ENCODE measurements at places on chromosomes 5 and 9.
A peak's percentile ranks its signal among the peaks of the same experiment; 100 is the strongest.

DNA sequence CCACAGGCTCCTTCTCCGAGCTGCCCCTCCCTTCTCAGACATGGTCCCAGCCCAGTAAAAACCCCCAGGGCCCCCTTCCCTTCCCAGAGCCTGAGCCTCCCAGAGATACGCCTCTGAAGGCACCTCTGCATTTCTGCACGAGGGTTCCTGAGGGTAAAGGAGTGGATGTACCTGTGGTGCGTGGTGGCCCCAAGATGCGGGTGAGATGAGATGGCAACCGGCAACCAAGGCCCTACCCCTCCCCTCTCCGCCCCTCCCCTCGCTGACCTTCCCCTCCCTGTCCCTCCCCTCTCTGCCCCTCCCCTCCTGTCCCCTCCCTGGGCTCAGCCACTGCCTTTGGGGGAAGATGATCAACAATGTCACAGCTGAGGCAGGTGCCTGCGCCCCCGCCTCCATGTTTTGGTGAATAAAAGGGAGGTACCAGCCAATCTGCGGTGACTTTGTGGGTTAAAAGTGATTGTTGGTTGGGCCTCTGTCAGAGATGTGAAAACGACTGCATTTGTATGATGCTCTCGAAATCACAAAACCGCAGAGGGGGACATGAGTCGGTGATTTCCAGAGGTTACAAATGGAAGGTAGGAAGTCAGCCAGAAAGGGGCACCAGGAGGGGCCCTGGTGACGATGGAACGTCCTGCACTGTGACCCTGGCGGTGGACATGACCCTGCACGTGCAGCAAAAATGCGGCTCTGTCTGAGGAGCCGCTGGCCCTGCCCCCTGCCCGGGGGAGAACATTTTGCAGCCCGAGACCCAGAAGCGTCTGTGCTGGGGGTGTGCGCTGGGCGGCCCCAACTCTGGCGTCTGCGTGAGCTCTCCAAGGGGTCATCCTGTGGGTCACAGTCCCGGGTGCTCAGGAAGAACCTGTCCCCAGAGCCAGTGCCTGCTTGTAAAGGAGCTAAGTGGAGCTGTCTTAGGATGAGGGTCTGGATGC is 3.7 kb downstream of the LCN9 start:
- DNase-seq, result no peak

DNA sequence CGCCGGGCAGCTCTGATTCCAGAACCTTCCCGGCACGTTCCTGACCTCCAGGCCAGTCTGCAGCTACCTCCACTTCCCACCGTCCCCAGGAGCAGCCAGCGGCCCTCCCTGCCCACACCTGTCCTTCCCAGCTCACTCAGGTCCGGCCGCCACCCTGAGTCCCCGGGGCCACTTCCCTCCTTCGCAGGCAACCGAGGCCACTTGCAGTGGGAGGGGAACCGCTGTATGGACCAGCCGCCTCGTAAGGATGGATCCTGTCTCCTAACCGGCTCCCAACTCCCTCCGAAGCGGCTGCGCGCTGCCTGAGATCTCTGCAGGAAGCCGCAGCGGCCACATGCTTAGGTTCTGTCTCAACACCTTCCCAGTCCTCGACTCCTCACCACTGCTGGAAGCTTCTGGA is 7.5 kb downstream of the TMEM250 start:
- DNase-seq, result peak; percentile 42

DNA sequence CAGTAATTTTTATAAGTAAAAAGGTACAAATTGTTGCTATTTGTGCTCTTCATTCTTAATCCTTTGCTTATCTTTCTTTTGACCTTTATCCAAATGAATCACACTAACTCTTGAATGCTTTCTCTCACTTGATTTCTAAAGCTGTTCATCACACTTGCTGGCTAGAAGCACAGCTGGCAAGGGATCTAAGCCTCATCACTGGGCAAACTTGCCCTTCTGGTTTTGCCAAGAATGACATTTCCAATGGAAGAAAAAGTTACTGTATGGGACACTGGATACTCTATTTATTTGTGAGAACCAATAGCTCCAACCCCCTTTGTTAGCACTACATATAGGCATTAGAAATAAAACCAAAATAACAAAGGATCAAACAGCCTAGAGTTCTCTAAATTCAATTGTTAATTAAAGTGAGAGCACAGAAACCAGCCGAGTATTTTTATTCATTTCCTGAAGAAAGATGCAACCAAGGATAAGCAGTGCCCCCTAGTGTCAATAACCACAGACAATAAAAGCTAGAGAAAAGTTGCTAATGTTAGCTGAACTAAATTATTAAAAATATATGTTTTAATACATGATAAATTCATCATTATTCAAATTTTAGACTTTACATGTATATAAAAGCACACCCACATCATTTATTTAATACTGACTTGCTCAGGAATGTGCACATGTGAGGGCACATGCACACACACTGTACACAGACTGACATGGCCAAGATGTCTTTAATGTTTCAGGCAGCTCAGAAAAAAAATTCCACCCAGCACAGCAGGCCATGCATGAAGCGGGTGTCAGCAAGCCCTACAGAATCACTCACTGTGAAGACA is 59.8 kb upstream of the POU5F2 start:
- no peak for DNase-seq

DNA sequence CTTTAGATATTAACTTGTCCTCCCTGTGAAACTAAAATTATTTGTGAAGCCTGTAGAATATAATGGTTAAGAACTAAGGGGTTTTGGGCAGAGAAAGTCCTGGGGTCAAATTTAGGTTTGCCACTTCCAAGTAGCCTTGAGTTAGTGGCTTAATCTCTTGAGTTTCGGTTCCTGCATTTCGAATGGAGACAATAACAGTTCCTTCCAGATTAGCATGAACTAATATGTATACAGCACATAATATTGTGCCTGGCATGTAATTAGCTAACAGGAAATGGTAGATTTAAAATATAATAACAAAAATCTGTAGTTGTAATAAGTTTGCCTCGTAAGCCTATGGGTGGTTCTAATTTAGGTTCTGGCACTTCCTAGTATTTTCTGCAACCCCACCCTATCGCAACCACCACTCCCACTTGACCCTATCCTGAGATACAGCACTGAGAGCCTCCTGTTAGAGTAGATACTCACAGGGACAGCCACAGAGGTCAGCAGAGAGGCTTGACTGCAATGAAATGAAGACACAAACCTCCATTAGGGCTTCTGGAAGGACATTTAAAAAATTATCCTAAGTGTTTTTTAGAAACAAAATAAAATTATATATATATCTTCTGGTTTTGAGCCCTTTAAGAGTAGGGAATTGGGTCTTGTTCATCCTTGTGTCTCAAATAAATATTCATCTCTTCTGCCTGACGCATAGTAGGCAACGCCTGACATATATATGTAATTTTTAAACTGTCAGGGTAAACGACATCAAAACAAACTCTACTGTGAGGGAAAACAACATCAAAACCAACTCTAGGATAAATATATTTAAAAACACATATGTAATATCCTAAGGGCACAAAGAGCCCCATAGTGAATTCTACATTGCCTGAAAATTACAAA is 8.5 kb downstream of the SPINK9 start:
- DNase-seq, result no peak

DNA sequence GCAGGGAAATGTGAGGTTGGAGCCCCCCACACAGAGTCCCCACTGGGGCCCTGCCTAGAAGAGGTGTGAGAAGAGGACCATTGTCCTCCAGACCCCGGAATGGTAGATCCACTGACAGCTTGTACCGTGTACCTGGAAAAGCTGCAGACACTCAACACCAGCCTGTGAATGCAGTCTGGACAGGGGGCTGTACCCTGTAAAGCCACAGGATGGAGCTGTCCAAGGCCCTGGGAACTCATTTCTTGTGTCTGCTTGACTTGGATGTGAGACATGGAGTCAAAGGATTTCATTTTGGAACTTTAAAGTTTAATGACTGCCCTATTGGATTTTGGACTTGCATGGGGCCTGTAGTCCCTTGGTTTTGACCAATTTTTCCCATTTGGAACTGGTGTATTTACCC is 535.0 kb upstream of the MEF2C start:
- DNase-seq, result no peak

DNA sequence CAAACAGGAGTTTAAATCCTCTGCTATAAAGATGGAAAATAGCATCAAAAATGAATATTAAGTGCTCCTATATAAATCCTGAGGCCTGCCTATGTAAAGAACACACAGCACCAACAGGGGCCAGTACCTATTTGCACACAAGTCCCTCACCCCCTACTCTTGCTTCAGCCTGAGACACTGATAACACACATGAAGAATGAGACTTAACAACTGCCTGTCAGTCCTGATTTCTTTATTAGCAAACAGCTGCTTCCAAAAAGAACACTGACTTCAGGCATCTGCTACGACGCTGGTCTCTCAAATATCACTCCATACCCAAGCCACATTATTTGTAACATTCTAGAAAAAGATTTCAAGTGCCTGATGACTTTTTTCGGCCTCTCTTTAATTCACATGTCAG is 55.5 kb downstream of the MYO10 start:
- no peak for DNase-seq

DNA sequence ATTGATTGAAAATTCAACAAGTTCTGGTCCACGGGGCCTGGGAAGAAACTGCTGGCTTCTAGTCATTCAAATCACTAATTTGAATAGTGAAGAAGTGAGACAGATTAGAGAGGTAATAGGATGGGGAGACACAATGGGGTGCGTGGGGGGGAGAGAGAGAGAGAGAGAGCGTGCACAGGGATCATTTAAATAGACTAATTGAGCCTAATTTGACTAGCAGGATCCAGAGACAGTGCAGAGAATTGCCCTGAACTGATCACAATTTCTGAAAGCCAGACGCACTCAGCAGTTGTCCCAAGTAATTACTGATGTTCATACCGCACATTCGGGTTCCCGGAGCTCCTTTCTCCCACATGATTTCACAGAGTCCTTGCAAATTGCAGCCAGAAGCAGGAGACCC is 50.3 kb upstream of the C5orf58 start:
- DNase-seq, result no peak

DNA sequence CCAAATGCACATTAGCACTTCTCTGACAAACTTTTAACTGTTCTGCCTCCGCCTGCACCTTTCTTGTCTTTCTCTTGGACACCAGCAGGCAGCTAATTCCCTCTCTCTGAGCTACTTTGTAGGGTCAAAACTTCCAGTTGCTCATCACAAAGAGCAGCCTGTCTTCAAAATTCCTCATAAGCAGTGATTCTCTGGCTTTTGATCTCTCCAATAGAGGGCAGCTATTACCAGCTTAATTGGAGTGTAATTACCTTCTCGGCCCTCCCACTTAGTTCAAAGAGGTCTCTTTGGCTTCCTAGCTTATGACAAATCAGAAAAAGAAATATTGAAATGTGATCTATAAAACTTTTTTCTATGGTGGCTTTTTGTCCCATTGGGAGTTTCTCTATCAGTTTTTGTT is 43.6 kb upstream of the RAD23B start:
- no peak for DNase-seq

DNA sequence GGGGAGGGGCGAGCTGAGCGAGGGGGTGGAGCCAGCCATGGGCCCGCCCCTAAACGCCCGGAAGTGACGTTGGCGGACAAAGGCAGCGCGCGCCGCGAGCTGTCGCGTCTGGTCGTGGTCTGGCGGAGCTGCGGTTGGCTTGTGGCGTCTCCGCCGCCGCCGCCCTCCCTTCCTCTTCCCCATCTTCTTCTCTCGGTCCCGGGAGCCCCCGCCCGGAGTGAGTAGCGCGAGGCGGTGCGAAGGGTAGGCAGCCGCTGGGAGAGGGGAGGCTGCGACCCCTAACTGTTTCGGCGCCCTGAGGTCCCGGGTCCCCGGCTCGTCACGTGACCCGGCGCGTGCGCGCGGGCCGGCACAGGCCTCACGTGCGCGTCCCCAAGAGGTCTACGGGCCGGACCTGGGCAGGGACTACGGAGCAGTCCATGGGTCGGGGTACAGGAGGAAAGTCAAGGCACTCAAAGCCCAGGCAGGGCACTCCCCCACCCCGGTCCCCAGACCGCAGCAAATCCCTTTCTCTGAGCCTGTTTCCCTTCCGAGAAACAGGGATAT is at the start of gene NTMT1:
NTMT1 (plus strand) TSS at position 85 of the 546 bp plus-strand sequence. CDS start 6,541 bp downstream, outside the sequence.
- DNase-seq, result peak; percentile 93

DNA sequence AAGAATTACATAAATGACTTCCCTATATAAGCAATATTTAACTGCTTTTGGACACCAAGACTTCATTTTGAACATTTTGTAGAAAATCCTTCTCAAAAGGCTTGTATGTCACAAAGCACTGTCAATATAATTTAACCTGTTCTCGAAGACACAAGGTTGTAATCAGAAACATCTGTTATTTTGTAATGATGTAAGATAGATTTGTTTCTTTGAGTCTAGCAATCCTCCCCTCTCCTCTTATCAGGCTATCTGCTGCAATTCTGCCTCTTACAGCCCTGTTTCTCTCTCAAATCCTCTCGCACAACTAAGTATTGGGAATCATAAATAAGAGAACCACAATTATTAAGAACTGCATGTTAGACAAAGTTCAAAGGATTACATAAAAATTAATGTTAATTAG is 18.6 kb upstream of the TARS1 start:
- no peak for DNase-seq

DNA sequence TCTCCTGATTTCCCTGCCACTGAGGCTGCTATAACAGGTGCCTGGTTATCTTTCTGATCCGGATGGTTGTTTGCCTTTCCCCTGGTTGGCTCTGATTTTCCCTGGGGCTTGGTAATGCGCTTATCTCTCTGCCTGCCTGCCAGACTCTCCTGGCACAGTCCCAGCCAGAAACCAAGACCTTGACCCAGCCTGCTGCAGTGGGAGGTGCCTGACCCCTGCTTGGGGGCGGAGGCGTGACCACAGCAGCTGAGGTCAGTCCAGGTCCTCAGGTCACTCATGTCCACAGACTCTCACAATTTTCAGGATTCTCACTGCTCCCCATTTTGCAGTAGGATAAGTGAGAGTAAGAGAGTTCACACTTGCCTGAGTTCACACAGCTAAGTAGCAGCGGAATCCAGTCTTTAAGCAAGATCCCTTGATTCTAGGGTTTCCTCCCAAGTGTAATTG is 24.4 kb upstream of the SYNPO start:
- DNase-seq, result peak; percentile 85

GRCh38 chr5:154895606-154896561 is 37.5 kb downstream of the CNOT8 start:
- DNase-seq, result no peak

DNA sequence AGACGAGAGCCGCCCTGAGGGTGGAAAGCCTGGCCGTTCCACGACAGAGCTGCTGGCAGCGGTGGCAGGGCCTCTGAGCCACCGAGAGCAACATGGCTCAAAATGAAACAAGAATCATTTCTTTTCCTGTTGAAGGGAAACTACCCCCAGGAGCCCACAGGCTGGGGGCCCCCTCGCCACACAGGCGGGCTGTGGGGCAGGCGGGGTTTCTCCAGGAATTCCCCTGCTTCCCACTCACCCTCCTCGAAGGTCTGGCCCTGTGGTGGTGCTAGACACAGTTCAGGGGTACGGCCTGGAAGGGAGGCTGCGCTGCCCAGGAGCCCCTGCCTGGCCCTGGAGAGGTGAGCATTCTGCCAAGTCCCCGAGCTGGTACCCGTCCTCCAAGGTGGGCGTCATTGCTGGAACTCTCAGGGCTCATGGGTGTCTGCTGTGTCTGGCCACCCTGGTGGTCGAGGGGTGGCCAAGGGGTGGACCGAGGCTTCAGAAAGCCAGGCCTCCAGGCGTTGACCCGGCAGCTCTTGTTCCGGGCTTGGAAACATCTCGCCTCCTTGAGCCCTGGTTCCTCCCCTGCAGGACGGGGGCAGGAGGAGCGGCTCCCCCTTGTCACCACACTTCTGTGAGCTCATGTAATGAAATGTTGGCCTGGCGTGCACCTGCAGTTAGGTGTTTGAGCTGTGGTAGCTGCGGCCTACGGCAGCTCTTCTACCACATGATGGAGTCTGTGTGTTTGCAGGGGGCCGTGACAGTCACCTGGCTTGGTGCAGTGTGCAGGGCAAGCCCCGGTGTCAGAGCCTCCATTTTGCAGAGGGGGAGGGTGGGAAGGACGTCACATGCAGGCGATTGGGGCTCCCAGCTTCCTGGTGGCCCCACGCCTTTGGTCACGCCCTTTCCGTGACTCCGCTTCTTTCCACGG is 65.3 kb downstream of the RXRA start:
- DNase-seq, result no peak

GRCh38 chr9:4678679-4679267 is 596 bp upstream of the CDC37L1 start:
- peak; percentile 28 for DNase-seq
